Cerebellar nuclear complex (tissue), 1 donor: ENCODE measurements at places on chromosomes 4 and X.

DNA sequence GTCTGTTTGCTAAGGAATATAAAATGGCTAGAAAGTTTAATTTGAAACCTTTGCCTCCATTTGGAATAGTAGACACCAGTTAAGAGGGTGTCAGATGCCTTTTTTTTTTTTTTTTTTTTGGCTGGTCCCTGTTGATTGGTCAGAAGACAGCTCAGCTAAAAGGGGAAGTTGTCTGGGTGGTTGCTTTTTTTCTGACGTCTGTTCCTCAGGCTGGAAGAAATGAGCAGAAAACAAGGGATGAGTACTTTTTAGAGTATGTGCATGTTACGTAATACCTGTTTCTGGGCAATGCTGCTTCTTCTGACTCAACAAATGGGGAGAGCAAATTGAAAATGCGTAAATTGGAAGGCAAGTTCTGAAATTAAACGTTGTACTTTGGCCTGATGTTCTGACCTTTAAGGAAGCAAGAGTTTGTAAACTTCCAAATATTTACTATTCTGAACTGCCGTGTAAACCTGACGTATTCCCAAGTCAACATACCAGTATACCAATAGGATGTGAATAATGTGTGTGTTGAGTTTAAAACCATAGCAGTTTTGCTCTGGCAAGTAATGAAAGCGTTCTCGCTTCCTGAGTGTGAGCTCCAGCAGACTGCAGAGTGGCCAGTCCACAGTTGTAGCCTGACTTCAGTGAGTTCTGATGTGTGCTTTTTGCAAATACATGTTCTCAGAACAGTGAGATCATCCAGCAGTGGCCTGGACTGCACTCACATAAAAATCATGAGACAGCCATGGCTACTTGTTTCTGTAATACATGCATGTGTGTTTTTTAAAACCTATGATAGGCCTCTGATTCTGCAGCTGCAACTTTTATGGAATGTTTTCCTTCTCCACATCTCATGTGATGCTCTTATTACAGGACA lies 1.7 kb downstream of the SAT1 start:
- DNase-seq = no peak

DNA sequence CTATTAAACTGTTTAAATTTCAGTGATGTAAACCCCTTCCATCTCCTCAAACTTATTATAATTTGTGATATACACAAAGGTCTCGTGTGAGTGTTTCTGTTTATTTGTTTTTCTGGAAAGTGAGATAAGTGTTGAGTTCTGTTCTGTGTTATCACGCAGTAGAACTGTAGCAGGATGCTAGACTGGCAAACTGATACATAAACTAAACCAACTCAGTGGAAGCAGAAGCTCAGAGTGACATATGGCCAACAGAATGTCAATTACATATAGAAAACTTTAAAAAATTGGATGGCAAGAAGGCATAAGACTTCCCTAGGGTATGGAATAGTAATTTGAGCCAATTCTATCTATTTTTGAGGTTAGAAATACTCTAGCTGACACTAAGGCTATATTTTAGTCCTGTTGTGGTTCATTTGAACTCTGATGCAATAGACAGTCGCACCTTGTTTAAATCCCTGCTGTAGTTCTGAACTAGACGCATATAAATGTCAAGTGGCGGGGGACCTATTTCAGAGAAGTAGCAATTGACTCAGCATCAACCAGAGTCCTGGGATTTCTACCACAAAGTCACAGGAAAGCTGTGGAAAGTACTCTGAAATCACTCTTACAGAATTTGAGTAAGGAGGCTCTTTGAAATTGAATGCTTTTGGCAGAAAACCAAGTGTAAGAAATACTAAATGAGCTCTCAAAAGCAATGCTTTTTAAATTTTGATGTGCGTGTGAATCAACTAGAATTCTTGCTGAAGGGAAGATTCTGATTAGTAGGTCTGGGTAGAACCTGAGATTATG lies 294.4 kb downstream of the INPP4B start:
- no peak for DNase-seq

GRCh38 chr4:10093801-10094552 lies 22.6 kb downstream of the WDR1 start:
- DNase-seq = no peak

- DNase-seq = no peak
These were observed 222.7 kb upstream of the LNX1 start for GRCh38 chr4:53813998-53814397.

DNA sequence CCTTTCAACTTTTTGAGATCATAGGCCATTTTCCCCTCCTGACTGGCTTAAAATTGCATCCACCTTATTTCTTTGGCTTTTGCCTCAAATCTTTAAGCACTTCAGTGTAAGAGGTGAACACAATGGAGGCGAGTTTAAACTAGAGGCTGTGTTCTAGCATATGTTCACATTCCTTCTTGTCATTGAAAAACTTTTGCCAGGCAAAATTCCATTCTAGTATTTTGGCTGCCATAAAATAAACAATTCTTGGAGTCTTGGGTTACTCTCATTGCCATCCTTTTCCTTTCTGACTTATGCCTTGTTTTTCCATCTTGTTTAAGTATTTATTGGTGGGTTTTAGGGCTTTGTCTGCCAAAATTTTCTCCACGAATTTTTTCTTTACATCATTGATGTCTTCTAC lies 137.3 kb upstream of the ANXA10 start:
- DNase-seq = no peak

GRCh38 chrX:33138677-33139249 lies 72.6 kb downstream of the DMD start:
- DNase-seq = no peak

- no peak for DNase-seq
These were observed 7.1 kb upstream of the TMEM35A start for GRCh38 chrX:101071582-101071981.

GRCh38 chrX:132452911-132453550 lies 35.8 kb downstream of the MBNL3 start:
- DNase-seq = no peak

GRCh38 chr4:30919458-30919857 lies 199.3 kb downstream of the PCDH7 start:
- no peak for DNase-seq

DNA sequence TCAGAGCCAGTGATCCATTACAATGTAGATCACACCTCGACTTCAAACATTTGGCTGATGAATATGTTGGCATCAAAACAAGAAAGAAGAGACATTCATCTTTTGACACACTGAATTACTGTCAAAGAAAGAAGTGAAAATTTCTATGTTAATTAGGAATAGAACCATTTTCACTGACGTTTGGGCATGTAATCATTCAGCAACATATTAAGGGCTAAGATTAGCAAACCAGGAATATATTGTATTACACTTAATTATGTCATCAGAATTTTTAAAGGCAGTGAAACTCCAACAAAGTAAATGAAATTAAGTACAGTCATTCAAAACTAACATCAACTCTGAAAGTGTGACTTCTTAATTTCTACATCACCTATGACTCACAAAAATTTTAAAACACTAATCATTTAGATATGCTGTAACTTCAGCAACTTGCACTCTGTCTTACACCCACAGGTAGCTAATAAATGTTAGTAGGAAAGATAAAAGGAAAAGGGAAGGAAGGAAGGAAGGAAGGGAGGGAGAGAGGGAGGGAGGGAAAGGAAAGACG lies 1.4 kb upstream of the SMR3A start:
- no peak for DNase-seq

GRCh38 chr4:117156806-117157205 lies 71.4 kb upstream of the TRAM1L1 start:
- no peak for DNase-seq

DNA sequence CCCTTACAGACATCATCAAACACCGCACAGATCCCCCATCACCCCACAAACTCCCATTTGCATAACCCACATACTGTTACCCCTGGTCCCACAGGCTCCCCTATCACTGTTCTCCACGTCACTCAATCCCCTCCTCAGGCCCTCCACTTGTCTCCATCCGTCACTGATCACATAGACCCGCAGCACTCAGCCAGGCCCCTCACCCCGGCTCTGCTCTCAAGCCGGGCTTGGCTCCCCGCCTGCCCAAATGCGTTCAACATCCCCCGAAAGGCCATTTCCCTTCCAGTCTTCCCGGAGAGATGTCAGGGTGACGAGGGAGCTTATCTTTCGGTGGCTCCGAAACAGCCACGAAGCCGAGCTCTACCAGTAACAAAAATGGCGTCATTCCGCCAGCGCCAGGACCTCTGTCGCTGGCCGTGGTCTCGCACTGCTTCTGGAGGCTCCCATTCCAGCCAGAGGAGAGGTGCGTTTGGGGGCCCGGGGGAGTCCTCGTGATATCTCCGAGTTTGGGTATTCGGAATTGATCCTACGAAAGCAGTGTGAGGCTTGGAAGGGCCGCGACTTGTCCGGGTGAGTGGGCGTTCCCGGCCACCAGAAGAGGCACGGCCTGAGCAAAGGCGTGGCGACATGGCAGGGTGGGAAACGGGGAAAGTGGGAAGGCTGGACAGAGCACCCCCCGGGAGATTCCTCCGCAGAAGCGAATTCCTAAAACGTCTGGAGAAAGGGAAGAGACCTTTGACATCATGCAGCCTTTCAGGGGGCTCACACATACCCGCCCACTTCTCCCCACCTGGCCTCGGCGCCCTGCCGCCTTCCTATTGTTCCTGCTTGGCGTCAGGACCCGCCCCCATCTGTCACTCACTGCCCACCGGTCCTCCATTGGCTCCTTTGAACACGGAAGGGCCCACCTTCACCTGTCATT lies at the start of gene ZNF630:
TSS of gene ZNF630 (minus strand) at position 577 of the 922 bp plus-strand sequence. CDS start 4,754 bp downstream, outside the sequence.
- DNase-seq = peak; percentile 9

DNA sequence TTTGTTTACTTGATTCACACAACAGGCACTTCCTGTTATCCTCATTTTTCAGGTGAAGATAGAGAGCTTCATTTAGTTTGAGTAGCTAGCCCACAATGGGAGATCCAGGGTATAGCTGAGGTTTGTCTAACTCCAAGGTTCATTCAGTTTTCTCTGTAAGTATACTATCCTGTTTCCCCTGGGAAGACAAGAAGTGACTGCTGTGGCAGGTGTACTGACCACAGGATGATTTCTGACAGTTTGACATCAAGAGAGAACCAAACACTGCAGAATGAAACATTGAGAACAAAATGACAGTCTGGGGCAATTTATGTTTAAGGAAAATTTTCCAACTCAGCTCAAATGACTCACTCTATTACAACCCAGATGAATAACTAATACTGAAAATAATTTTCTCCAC lies 958.0 kb downstream of the STPG2 start:
- no peak for DNase-seq

GRCh38 chrX:132651421-132652086 lies 162.7 kb upstream of the MBNL3 start:
- no peak for DNase-seq

- DNase-seq = no peak
These were observed 70.8 kb upstream of the PACRGL start for GRCh38 chr4:20629186-20630106.

DNA sequence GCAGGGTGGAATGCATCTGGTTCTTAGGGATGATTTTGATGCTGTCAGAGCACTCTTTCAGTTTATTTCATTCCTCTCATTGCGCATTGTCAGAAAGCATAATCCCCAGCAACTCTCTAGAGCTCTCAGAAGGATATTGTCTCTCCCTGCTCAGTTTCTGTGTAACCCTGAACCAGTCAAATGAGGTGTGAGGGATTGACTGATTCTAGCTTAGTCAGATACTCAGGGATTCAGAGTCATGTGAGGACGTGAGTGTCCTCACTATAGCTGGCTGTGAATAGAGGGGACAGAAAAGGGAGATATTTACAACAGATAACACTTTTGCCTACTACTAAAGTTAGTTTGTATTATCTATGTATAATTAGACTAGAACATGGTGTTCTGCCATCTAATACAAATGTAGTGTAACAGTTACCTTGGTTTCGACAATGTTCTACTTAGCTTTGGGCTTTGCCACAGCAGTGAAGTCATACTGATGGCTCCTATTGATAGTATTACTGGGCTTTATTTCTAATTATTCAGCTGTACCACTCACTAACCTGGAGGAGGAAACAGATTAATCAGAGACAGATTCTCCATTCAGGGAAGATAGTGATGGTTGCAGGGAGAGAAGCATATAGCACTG lies 19.5 kb downstream of the AP1AR start:
- DNase-seq = no peak

DNA sequence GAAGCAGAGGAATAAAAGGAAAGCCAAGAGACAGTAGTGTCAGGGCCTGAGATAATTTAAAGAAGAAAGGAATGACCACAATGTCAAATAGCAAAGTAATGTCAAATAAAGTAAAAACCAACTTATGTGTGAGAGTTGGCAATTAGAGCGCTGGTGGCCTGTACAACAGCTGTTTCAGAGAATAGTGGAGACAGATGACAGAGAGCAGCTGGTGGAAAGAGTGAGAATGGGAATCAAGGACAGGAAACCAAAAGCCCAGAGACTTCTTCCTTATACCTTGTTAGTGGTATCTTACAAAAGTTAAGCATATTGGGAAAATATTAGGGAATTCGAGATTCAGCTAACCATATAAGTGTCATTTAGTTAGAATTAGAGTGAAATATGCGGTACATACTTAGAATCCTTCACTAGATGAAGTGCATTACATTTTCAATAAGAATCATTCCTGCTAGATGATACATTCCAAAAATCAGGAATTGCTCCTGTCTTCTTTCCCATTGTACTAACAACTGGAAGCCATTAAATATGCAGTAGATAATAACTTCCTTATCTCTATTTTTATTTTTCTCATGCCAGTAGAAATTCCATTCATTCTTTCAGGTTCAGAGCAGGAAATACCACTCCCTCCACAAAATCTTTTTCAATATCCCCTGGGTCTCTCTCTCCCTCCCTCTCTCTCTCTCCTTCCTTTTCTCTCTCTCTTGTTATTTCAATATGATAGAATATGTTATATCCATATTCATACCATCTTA lies 525.4 kb downstream of the CENPC start:
- no peak for DNase-seq

GRCh38 chr4:8688041-8688907 lies 95.7 kb downstream of the CPZ start:
- no peak for DNase-seq
